Inflammatory macrophage (primary cell): ENCODE measurements at places on chromosomes 5 and 9.

DNA sequence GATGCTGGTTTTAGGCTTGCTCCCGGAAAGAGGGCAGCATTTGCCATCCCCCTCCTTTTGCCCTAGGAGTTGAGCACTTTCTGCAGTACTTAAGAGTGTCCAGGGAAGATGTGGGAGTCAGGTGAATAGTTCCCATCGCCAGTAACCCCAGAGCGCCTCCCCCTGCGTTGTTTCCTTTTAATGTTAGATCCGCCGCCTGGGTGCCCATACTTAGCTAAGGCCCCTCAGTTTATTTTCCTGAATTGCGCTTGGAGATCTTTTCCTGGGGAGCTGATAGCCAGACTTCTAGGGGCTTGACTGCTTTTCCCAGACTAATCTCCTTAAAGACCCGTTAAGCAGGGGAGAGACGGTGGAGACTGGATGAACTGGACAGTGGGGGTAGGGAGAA is 377 bp upstream of the PCDHAC2 start:
- no peak for DNase-seq

- DNase-seq = no peak
Observed at GRCh38 chr9:26131886-26132285, 453.6 kb upstream of the TUSC1 start.

GRCh38 chr5:66516550-66516949 is 79.6 kb upstream of the MAST4 start:
- no peak for DNase-seq

GRCh38 chr5:51466214-51466613 is 83.0 kb downstream of the ISL1 start:
- no peak for DNase-seq

- DNase-seq = no peak
Observed at GRCh38 chr5:140227046-140227445, 52.1 kb downstream of the CYSTM1 start.

DNA sequence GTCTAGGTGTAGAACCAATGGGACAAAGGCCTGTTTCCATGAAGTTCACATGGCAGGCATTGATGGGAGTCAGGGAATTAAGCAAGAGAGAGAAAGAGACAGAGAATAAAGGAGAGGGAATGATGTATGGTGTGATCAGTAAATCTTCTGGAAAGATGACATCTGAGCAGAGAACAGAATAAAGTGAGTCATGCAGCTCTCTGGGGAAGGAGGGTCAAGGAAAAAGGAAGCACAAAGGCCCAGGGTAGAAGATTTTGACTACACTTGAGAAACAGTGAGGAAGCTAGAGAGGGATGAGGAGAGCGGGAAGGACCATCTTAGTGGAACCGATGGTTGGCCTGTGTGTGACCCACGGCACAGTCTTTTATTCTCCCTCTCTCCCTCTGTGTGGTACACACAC is 425.9 kb downstream of the SPOCK1 start:
- no peak for DNase-seq

- no peak for DNase-seq
Observed at GRCh38 chr5:107853696-107854095, 183.0 kb upstream of the EFNA5 start.

- DNase-seq = no peak
Observed at GRCh38 chr5:133790898-133791297, 177.5 kb downstream of the C5orf15 start.

- DNase-seq = no peak
Observed at GRCh38 chr5:103037673-103038455, 82.1 kb downstream of the GIN1 start.

DNA sequence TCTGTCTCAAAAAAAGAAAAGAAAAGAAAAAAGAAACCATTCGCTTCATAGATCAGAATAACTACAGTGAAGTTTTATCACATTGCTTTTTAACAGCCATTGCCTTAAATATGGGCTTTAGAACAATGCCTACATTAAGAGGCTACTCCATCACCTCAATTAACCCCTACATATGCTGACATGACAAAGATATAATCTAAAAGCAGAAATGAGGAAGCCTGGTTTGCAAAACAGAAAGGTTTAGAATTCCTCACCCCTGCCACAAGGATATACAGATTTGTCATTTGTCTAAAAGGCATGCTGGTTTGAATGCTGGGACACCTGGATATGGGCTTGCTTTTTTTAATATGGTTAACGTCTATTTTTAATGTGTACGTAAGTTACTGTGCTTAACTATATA is 1353.0 kb upstream of the C9orf72 start:
- DNase-seq = no peak

DNA sequence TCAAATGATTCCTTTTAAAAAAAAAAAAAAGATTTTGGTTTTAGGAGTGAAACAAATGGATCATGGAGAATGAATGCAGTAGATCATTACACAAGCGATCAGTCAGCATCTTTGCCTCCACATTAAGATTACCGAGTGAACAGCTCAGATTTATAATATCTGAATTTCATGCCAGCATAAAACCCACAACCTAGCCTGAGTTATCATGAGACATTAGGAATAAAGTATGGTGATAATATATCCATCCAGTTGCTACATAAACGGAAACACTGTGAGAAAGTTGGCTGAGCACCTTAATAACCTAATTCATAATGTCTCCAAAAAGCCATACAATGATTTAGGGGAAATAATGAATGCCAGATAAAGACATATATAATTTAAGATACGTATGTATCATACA is 553.1 kb upstream of the TUSC1 start:
- DNase-seq = no peak

GRCh38 chr5:58255970-58256369 is 203.9 kb downstream of the PLK2 start:
- DNase-seq = no peak

DNA sequence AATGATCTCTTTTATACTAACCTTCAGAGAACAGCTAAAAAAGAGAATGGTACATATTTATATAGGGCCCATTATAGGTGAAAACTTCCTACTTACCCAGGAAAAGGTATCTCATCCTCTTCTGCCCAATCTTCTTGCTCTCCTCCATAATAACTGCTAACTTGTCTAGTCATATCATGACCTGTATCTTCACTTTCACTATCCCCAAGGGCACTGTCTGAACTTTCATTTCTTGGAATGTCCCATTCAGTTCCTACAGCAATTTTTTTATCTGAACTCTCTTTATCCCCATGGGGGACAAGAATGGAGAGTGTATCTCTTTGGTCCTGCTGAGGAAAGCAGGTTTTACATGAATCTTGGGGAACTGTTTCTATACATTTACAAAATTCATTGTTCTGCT is 36.4 kb upstream of the RAPGEF6 start:
- no peak for DNase-seq

- no peak for DNase-seq
Observed at GRCh38 chr5:174423558-174423957, 300.8 kb upstream of the MSX2 start.

DNA sequence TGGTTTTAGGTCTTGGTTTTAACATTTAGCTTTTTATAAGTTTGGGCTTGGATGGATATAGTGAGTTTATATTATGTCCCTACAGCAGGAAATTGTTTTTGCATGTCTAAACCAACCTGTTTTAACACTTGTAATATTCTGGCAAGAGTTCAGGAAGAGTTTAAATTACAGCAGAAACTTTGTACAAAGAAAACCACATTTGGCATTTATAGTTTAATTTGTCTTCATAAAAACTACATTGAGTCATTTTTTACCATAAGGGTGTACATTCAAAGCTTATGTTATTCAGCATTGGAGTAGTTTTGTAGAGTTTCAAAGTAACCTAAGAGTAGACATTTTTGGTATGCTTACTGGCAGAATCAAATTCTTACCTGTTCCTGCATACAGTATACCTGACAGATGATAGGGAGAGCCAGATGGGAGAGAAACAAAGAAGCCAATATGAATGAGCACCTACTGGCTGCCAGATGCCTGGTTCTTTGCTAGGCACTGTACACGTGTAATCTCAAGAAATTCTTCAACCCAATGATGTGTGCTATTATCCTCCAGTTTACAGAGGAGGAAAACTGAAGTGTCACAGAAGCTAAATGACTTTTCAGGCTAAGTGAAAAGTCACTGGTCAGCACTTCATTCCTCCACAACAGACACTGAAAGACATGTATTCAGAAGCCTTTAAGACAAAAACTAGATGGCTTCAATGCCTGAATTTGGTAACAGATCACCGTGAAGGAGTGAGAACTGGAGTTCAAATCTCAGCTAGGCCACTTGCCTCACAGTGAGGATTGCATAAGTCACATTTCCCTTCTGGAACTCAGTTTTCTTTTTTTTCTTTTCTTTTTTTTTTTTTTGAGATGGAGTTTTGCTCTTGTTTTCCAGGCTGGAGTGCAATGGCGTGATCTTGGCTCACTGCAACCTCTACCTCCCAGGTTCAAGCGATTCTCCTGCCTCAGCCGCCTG is 25.9 kb upstream of the ECM2 start:
- DNase-seq = no peak
